ENCODE measurements at places on chromosomes 7 and 10.

DNA sequence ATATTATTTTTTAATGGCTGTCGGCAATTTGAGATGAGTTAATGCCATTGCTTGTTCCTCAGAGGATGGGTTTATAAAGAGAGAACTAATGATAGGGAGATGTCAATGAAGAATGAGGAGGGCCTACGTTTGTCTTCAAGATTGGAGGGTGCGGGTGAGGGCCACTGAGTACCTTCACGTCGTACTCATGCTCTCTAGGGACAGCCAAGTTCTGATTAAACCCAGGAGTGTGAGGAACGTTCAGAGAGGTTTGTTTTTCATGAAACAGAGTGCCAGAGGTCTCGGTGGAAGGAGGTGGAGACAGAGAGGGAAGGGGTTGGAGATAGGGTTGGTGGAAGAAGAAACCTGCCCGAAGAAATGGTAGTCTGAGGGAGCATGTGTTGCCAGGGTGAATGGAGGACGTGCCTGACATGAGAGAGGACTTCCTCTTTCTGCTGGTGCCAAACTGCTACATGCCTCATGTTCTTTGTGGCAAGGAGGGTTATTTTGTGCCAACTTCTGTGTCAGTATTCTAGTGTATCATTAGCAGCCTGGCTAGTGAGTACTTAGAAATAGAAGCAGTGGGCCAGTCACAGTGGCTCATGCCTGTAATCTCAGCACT lies 8.9 kb downstream of the DHTKD1 start:
- no peak for DNase-seq

GRCh38 chr7:69663911-69664832 lies 65.9 kb downstream of the AUTS2 start:
- no peak for DNase-seq

DNA sequence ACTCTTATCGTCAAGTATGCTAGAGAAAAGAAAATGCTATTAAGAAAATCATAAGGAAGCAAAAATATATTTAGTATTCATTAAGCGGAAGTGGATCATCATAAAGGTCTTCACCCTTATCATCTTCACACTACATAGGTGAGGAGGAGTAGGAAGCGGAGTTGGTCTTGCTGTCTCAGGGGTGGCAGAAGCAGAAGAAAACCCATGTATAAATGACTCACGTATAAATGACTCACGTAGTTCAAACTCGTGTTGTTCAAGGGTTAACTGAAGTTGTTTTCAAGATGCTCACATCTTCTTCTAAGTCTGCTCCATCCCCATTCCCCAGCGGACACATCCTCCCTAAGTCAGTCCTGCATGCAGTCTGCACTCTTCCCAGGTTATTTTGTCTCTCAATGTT lies 72.4 kb downstream of the SFMBT2 start:
- no peak for DNase-seq

- DNase-seq = no peak
Observed at GRCh38 chr10:100374200-100374655, 27.2 kb downstream of the SCD start.

GRCh38 chr7:80785276-80785675 lies 133.6 kb downstream of the SEMA3C start:
- no peak for DNase-seq

GRCh38 chr10:80459047-80459865 lies 5.1 kb downstream of the TSPAN14 start:
- DNase-seq = peak; percentile 90

DNA sequence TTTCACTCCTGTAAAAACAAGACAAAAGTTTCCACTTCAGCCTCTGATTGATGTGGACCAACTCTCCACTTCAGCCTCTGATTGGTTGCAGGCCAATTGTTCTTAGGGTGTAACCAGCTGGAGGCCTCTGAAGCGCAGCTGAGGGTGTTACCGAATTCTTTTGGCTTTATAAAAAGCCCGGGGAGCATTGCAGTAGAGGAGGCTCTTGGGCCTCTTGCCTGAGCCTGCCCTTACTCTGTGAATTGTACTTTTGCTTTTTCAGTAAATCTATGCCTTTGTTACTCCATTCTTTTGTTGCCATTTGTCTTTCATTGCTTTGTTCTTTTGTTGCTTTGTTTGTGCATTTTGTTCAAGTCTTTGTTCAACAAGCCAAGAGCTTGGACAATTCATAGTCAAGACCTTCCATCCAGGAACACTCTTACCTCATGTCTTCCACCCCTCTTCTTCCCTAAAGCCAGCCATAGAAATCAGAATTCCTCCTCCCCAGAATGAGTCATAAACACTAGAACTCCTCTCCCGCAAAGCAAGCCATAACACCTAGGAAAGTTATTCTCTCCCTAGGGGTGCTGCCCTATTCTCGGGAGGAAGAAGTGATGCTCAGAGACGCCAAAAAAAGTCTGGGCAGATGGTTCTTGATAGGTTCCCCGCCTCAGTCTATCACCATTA lies 53.5 kb upstream of the ARMC3 start:
- DNase-seq = no peak

DNA sequence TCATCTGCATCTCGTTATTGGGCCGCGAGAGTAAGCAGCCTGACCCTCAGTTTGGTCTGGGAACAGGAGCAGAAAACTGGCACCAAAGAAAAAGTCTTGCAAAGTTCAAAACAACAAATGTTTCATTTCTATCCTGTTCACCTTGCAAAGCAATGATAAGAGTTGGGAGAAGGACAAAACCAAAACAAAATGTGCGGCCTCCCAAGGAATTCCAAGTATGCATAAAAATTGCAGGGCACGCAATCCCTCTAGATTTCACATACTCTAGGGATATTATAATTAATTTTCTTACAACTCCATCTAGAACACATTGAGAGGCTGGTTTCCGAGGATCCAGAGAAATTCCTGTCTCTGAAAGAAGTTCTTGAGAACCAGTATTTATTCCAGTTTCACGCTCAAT lies 20.1 kb downstream of the CHUK start:
- DNase-seq = no peak

- DNase-seq = no peak
Observed at GRCh38 chr7:28586736-28587135, 174.4 kb downstream of the CREB5 start.
